ENCODE measurements at places on chromosomes 5 and 9.

- no peak for DNase-seq
Measured at GRCh38 chr5:69092969-69093368, 845 bp upstream of the SLC30A5 start.

DNA sequence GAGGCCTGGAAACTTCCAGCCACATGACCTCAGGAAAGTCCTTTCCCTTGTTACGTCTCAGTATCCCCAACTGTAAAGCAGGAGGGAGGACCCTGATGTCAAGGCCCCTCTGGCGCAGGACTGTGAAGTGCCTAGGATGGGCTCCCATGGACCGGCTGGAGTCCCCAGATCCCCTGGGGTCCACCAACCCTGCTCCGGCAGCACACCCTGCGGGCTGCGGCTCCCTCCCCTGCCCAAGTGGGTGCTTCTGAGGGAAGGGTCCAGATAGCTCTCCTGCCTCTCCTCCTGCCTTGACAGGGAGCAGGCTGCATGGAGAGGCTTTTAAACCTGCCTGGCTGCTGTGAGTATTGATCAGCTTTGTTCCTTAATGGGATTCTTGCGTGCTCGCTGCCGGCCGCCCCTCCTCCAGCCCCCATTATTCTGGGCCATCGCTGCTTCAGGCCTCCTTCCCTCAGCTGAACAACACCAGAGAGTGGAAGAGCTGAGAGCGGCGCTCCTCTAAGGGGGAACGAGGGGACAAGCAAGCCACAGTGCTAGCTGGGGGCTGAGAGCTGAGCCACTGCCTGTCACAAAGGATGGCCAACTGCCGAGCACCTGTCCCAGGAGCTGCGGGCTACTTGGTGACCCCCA lies 25.6 kb upstream of the NTNG2 start:
- DNase-seq, result no peak

DNA sequence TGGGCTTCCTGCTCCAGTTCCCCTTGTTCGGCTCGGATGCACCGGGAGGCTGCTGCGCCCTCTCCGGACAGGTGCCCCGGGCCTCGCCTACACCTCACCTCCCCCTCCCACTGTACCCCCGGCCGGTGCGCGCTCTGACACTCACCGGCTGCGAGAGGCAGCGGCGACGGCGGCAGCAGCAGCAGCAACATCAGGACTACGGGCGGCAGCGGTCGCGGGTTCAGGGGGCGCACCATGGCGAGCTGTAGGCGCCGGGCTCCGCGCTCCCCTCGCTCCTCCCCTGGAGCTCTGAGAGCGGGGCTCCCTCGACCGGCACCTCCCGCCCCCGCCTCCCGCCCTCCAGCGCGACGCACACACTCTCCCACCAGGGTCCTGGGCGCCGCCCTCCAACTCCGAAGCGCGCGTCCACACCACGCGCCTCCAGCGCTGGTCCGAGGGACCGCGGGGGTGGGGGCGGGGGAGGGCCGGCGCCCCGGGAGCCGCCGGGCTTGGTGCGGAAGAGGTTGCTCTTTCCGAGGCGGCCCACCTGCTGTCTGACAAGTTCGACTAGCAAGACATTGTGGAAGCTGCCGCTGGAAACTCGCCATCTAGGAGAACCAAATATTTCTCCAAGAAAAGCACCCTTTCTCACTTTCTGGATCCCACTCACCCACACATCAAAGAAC lies at the start of gene GFRA3:
GFRA3 (minus strand) TSS at position 433 of the 665 bp plus-strand sequence; CDS start at position 236, 197 bp downstream.
- peak; percentile 34 for DNase-seq

- no peak for DNase-seq
Measured at GRCh38 chr5:116025866-116026265, 6.4 kb upstream of the ARL14EPL start.

DNA sequence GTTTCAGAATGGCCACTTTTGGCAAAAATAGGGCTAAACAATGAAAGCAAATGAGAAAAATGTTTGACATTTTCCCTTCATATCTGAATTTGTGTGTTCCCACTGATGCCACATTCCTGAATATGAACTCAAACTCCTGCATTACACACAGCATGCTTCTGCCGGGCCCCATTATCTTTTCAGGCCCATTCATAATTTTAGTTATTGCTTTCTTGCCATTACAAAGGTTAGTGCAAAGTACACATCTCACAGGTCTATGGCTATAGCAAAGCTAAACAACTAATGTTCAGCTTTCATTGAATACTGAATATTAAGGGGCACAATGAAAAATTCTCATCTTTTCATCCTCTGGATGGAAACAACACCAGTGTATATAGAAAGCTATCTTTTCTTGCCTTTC lies 568.9 kb upstream of the ZNF608 start:
- DNase-seq, result no peak

- DNase-seq, result no peak
Measured at GRCh38 chr5:622946-623522, 10.9 kb downstream of the CEP72 start.

GRCh38 chr9:5352637-5353248 lies 13.1 kb upstream of the RLN1 start:
- DNase-seq, result no peak

GRCh38 chr5:152367554-152367953 lies 37.5 kb downstream of the NMUR2 start:
- DNase-seq, result no peak

- no peak for DNase-seq
Measured at GRCh38 chr5:111392181-111392580, 120.2 kb downstream of the STARD4 start.

- DNase-seq, result no peak
Measured at GRCh38 chr5:1171340-1171941, 30.0 kb upstream of the SLC6A19 start.

DNA sequence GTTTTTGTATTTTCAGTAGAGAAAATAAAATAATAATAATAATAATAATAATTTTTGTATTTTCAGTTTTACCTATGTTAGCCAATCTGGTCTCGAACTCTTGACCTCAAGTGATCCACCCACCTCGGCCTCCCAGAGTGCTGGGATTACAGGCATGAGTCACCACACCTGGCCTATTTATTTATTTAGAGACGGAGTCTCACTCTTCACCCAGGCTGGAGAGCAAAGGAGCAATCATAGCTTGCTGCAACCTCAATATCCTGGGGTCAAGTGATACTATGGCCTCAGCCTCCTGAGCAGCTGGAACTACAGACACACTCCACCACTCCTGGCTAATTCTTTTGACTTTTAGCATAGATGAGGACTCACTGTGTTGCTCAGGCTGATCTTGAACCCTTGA lies 167.5 kb downstream of the TLE1 start:
- no peak for DNase-seq

GRCh38 chr9:114122136-114123027 lies 23.3 kb upstream of the KIF12 start:
- no peak for DNase-seq

DNA sequence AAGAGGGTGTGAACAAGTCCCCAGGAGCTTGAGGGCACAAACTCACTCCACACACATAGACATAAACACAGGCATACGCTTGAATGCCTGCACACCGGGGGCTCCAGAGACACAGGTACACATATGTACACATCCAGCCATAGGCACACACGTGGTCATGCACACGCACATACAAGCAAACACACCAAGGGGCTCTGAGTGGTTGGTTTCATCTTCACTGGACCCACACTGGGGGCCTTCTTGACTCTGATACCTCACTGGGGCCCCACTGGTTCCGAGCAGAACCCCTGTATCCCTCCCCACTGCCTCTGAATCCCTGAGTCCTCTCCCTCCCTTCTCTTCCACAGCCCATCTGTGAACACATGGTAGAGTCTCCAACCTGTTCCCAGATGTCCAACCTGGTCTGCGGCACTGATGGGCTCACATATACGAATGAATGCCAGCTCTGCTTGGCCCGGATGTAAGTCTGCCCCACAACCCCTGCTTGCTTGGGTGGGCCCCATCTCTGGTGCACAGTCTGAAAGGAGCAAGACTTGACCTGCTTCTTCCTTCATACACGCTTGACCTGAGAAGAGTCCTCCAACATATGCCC lies 6.4 kb downstream of the SPINK4 start:
- no peak for DNase-seq

DNA sequence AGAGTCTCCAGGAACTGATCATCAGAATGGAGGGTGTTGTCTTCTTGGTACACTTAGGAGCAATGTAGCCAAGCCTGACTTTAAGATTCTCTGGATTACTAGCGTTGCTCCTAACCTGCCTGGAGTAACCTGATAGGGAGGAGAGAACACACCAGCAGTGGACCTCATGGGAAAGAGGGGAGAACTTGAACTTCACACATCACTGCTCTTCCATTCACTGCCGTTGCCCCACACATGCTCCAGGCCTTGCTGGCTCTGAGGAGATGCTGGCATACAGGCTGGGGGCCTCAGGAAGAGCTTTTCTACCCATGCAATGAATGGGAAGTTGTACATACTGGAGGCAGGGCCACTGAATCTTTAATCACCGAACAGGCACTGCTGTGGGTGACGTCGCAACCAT lies 60.3 kb upstream of the ADAMTS16 start:
- no peak for DNase-seq

GRCh38 chr5:179238628-179238970 lies 106.7 kb downstream of the ADAMTS2 start:
- DNase-seq, result no peak

DNA sequence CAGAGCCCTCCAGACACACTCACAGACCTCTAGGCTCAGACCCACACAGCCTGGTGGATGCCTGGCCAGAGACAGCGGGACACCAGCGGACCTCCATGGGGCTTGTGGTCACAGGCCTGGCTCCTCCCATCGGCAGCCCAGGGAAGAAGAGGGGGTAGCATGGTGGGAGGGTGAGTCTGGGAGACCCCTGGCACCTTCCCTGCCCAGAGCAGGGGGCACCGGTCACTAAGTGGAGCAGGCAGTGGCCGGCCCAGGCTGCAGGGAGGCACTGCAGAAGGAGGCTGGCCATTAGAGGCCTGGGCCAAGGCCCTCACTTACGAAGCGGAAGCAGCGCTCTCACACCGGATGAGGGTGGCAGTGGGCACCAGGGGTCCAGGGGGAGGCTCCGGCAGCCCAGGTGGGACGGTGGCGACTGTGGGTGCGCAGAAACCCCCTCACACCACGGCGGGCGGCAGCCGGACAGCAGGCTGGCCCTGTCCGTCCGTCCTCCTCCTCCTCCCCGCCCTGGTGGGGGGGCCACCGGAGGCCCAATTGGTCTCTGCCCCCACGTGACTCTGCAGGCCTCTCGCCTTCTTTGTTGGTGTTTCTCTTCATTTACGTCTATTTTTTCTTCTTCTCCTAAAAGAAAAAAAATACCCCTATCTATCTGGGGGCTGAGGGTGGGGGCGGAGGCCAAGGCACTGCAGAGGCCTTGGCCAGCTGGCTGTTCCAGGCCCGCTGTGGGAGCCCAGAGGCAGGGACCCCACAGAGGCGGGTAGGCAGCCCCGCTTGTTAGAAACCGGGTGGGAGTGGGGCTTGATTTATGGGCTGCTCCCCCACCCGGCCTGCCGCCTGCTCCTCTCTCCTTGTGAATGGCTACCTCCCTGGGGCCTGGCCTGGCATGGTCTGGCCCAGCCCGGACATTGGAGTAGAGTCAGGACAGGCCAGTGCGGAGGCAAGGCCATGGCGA lies at the start of gene NR5A1:
NR5A1 (minus strand) TSS at position 469 of the 949 bp plus-strand sequence. CDS start 4,004 bp downstream, outside the sequence.
- DNase-seq, result no peak

- no peak for DNase-seq
Measured at GRCh38 chr5:18420711-18421110, 786.5 kb downstream of the TAF11L14 start.

DNA sequence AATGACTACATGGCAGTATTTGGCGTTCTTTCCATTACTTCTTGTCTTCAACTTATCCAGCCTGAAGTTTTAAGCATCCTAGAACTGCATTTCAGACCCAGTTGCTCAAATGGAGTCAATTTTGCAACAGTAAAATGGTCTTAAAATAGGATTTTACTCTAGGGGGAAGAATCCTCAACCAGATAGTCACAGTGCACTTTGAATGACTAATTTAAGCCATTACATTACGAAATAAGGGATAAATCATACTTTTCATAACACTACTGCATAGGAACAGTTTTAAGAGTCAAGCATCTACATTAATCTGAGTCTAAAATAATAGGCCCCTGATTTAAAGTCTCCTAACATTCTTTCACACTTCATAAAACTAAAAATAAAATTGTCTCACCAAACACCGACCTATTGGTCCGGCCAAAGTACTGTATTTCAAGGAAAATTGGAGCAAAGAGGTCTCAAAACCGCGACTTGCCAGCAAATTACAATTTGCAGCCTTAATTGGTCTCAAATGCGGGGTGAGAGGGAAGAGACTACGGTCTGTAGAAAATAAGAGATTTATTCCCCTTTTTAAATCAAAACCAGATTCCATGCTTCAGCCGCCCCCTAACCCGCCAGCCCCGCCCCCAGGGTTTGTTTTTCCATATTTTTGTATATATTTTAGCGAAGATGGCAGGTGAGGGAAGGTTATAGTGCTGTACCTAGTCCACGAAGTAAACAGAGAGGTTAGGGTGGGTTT lies 1.2 kb upstream of the SMARCA2 start:
- DNase-seq, result no peak

GRCh38 chr5:62143268-62144229 lies 162.5 kb upstream of the KIF2A start:
- DNase-seq, result no peak

GRCh38 chr5:64161420-64161819 lies 4.2 kb upstream of the RNF180 start:
- no peak for DNase-seq

DNA sequence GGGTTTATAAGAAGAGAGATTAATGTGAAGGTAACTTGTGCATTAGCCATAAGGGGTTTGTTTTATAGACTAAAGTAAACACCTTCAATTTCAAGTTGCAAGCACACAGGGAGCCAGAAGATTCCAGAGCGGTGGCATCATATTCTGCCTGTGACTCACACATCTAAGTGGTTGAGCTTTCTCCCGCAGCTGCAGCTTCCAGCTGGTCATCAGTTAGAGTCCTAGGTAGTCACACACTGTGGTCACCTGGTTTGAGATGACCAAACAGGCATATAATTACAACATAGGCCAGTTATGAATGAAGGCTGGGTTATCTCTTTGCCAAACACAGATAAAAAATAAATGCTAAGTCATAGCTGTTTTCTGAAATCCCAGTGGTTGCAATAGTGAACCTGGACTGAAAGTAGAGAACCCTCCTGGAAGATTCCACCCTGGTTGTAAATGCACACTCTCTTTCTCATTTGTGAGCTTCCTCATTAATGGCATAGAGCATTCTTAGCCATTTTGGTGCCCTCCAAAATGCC lies 171.3 kb downstream of the GDNF start:
- DNase-seq, result no peak

- no peak for DNase-seq
Measured at GRCh38 chr5:82422751-82423181, 144.6 kb upstream of the RPS23 start.

DNA sequence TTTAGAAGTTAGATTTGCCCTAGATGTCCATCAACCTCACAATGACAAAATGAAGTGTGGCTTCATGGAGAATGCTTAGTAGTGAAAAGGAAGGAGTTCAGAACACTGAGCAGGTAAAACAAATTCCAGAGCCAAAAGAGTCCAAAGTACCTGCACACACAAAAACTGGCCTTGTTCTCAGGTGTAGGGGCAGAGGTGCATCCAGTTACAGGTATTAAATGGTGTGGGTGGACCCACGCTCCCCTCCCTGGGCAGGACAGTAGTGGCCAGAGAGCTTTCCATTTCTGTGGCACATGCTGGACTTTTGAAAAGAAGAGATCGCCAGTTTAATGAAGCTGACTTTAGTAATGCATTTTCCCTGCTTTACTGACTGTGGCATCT lies 47.2 kb downstream of the SECISBP2 start:
- no peak for DNase-seq

Data from GM12892 (cell line).